ENCODE measurements at places on chromosomes 5 and 9.

DNA sequence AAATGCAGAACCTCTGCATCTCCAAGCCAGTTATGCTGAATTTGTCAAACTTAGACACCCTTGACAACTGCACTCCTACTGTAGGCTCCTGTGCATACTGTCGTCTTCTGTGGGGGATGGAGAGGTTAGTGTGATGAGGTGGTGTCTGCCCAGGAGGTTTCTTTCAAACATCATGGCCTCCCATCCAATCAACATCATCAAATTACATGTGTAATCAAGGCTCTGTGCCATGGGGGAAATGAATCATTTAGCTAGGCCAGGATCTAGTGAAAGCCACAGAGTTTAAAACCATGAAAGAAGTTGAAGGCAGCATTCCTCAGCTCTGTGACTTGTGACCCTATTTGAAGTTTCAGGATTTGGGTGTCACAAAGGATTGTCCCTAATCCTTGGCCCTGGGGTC lies 240.6 kb downstream of the MARCHF11 start:
- no peak for DNase-seq

DNA sequence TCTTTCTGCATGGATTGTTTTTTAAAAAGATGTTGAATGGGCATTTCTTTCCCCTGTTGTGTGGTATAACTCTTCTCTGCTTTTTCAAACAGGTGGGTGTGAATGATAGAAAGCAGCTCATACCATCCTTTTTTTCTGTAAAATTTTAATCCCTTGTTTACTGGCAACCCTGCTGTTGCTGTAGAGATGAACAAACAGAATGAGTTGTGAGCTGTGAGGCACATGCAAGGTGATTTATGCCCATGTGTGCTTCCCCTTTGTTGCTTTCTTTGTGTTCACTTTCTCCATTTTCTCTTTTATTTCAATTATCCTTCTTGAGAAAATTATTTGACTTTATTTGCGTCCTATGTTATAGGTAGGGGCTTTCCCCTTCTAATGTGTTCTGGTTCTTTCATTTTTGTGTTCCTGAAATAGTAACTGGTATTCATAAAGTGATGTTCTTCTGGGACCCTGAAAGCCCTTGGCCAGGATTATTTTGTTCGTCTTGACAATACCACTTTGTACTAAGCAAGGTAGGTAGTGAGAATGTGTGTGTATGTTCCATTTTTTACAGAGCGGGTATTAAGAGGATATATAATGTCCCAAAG lies 79.9 kb downstream of the AOPEP start:
- DNase-seq: no peak

DNA sequence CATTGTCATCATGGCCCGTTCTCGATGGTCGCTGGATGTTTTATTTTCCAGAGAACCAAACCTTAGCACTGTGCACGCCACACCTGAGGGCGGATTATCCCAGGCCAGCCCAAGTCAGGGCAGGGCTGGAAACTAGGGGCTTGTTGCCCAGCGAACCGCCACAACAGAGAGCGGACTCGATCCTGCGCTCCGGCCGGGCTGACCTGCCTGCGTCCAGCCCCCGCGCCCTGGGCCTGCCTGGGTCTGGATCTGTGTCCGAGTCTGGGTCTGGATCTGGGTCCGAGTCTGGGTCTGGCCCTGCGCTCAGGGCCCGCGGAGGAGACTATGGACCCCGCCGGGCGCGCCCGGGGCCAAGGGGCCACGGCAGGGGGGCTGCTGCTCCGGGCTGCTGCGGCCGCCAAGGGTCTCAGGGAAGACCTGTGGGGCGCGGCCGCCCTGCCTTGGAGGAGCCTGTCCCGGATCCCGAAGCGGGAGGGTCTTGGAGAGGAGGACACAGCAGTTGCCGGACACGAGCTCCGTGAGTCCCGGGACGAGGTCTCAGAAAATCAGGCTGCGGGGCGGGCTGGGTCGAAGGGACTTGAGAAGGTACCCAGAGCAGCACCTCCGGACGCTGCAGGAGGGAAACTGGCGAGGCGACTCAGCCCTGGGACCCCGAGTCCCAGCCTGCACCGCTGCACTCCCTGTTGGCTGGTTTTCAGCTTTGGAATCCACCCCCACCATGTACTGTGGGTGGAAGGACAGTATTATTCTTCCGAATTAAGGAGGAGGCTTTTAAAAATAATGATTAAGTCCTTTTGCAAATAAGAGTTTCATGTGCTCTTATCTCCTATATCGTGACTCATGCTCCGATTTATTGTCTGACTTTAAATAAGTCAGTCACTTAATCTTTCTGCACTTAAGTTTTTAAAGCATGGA lies at the start of gene ANKDD1B:
ANKDD1B (plus strand) TSS at position 143 of the 915 bp plus-strand sequence; CDS start at position 325, 182 bp downstream.
- no peak for DNase-seq

DNA sequence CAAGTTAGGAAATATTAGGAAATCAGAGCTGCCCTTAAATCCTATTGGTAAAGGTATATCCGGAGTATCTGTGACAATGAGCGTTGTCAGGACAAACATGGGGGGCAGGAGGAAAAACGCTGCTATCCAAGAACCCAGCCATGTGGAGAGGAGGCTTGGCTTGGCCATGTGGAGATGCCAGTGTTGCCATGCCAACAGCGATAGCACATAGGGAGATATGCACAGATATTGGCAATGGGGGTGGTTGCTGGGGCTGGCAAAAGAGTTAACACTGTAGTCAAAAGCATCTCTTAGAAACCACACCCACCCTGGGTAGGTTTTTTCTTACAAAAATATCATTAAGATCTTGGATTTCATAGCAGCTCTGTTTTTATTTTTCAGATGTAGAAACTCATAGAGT lies 106.4 kb upstream of the ASTN2 start:
- no peak for DNase-seq

GRCh38 chr9:115204904-115205453 lies 87.0 kb upstream of the TNC start:
- DNase-seq: no peak

- peak; percentile 12 for DNase-seq
These were observed 1.4 kb downstream of the ZSWIM6 start for GRCh38 chr5:61333321-61333953.

DNA sequence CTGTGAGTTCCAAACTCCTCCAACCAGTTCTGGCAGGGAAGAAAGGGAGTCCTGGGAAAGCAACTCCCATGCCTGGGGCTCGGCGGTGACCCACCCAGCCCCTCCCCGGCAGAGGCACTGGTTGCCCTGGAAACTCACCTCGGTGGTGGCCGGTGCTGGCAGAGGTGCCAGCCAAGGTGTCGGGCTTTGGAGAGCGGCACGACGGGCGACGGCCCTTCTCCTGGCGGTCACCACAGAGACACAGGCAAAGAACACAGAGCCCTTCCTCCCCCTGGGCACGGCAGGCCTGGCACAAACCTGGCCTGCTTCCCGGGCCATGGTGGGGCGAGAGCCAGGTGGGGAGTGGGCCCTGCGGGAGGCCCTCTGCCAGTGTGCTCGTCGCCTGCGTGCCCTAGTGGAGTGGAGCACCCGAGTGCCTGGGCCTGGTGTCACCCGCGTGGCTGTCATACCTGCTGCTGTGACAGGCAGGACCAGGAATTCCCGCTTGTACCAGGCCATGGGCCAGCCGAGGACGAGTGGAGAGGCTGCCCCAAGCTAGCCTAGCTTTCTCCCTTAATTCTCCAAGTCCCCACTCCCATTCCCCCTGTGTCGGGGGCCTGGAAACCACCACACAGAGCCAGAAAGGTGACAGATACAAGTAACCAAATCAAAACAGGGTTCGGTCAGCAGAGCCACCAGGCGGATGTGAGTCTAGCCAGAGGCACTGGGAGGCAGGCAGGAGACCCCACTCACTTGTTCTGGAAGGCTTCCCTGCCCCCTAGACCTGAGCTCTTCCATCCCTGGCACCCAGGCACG lies 8.2 kb upstream of the RALGDS start:
- DNase-seq: no peak

GRCh38 chr5:20833081-20833627 lies 845.2 kb upstream of the CDH18 start:
- DNase-seq: no peak

GRCh38 chr5:149664666-149665415 lies 65.3 kb upstream of the PPARGC1B start:
- no peak for DNase-seq

DNA sequence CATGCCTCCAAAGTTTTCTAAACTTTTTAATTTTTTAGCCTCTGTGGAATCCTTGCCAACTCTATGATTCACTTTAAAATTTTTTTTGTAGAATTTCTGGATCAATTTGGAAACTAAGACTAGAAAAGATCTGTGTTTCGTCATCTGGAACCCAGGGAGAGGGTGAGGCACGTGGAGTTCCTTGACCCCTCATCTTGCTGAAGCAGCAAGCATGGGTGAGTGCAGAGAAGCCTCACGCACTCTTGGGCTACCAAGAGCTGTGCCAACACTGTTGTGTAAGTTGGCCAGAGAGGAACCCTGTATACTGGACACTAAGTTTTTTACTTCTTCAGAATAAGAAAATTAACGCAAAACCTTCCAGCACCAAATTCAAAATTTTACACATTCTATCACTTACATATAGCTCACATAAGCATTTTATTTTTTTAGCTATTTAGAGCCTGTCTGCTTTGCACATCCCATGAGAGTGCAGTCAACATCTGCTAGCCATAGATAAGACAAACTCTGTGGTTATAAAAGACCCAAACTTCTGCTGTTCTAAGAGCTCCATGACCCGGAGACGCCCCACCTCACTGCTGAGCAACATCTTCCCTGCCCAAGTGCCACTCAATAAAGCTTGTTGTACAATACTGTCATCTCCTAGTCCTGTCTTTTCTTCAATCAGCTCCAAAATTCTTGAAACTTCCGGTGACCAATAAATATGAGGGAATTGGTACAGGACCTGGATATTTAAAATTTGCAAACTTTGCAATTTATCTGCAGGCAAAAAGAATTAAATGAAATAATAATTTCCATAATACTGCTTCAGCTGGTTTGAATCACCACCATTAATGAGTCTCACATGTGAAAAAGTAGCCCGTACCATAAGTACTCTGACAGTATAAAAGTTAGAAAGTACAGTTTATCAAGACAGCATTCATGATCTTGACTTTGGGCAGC lies 69.7 kb upstream of the ADCY2 start:
- no peak for DNase-seq

GRCh38 chr9:135857371-135857786 lies 50.0 kb downstream of the CAMSAP1 start:
- no peak for DNase-seq

- no peak for DNase-seq
These were observed 6.9 kb downstream of the AK3 start for GRCh38 chr9:4734150-4734549.

DNA sequence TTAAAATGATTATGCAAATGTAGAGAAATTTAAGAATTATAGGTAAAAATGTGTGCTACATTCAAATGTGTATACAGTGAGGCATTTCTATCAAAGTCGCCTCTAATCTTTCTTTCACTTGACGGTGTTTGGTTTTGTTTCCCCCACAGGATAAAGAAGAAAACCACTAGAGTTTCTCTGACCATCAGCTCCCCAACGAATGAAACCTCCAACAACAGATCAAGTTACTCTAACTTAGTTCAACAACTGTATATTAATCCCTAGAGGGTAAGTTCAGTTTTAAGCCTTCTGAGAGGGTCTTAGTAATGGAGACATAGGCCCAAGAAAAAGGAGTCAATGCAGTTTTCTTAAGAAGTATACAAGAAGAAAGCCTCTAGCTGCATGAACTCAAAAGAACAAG lies 11.5 kb upstream of the MYOT start:
- DNase-seq: no peak

DNA sequence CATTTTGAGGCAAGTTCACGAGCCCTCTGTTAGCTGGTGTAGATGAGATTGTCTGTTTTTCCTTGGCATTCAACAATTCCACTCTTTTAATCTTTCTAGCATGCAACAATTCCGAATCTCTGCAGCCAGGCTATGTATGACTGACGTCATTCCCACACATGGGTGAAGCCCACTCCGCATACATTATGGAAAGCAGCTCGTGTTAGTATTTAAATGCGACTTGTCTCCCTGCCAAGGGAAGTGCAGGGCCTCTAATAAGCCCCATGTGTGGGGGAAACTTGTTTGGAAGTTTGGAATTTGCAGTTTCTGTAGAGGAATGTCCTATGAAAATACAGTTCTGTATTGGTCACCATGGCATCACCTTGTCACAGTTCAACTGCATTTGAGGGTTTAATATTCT lies 146.0 kb upstream of the FBXL7 start:
- no peak for DNase-seq

GRCh38 chr5:127074466-127074865 lies 1.2 kb upstream of the C5orf63 start:
- no peak for DNase-seq

- no peak for DNase-seq
These were observed 650.8 kb downstream of the IRX1 start for GRCh38 chr5:4246447-4246846.

- DNase-seq: no peak
These were observed 17.0 kb downstream of the ZBTB34 start for GRCh38 chr9:126877418-126877817.

- DNase-seq: no peak
These were observed 274.3 kb upstream of the ZNF462 start for GRCh38 chr9:106588626-106589025.

GRCh38 chr5:124790301-124790894 lies 44.0 kb upstream of the ZNF608 start:
- DNase-seq: no peak

DNA sequence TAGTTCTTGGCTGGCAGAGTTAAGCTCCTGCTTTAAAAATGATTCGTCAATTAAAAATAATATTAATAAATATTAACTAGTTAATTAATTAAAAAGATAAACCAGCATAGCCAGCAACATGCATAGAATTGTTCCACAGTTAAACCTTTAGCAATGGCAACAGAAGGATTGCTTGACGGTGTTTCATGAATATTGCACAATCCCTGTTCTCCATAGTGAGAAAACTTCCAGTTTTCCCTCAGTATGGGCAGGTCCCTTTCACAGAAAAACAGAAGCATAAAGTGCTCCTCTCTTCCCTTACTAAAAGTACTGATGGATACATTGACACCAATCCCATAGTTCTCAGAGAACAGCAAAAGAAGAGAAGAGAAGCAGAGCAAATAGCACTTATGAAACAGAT lies 71.4 kb upstream of the CAST start:
- DNase-seq: no peak

DNA sequence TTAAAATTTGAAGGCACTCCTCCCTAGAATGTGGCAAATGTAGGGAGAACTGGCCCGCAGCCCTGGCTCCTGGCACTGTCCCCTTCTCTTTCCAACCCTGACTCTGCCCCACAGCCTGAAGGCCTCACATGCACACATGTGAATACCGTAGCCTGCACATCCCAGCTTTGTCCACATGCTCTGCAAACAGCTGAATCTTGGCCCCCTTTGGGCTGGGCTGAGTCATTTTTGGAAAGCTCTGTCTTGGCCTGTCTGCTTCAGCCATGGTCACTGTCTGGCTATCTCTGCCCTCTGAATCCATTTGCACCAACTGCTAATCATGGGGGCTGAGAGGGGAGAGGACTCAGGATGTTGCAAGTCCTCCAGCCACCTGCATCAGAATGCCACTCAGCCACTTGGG lies 22.1 kb upstream of the GALNT10 start:
- no peak for DNase-seq

All from activated CD8-positive, alpha-beta memory T cell treated with anti-CD3 and anti-CD28 coated beads for 1 hour (primary cell).